ENCODE measurements at places on chromosomes 7 and 10.

DNA sequence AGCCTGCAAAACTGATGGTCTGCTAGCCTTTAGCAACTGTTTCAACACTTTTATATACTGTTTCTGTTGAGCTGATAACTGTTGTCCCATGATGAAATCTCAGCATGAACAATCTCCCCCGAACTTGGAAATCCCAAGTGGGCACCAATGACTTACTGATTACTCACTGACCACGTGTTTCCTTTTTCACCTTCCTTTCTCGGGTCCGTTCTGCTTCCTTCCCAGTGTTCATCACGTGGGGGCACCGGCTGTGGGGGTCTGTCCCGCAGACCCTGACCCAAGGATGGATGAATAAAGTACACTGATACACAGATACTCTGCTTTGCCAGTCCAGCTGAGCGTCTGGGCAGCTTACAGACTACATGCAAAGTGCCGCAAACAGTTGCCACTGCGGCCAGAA is 39.0 kb upstream of the RASGEF1A start:
- DNase-seq = no peak

DNA sequence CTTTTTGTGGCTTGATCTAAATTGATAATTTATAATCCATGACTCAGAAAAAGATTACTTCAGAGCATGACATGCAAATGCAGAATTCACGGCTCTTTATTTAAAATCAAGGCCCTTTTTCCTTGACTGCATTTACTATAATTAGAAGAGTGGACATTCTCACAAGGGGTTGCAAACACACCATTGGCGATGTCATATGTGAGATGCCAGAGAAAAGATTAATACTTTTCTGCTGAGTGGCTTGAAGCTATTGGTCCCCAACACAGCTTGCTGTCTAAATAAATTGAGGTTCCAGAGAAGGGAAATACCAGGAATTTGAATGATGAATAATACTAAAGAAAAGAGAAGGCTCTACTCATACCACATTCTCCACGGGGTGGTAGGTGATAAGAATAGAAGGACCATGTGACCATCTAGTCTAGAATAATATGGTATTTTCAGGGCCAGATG is 78.7 kb upstream of the ARID5B start:
- no peak for DNase-seq

GRCh38 chr10:89563861-89564478 is 28.6 kb upstream of the SLC16A12 start:
- DNase-seq = no peak

- no peak for DNase-seq
Observed at GRCh38 chr10:113820507-113820906, 33.4 kb downstream of the DCLRE1A start.

DNA sequence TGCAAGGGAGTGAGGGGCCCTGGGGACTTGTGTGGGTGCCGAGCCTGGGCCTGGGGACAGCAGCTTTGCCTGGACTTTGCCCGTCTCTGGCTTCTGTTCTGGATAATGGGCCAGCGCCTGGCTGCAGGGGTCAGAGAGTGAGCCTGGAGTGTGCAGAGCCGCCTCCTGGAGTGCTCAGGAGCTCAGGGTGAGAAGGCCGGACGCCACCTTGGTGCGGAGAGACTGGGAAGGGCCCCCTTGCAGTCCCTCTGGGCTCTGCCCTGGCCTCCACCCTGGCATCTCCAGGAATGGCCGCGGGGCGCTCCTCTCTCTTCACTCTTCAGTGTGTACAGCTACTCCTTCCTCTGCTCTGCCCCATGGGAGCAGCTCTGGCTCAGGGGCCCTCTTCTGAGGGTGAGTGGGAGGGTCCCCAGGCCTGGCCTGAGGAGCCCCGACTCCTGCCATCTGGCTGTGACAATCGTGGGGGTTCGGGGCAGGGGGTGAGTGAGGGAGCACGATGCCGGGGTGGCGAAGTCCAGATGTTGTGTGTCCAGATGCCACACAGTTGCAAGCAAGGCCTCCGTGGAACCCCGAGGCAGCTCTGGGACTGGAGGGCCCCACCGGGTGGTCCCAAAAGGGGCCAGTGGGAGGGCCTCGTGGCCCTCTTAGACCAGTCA is 187.1 kb downstream of the DNAJB6 start:
- DNase-seq = no peak

DNA sequence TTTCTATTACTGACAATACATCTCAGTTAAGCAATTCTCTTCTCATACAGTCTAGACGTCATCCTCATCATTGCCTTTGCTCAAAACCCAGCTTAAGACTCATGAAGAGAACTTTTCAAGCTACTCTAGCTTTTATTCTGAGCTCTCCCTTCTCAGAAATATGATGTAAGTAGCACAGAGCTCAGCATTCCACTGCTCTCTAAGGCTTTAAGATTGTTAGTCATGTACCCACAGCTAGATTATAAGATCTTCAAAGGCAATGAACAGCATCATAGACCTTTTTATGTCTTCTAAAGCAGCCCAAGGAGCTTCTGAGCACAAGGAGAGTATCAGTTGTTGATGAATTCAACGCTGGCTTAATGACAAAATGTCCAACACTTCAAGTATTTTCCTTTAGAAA is 119.3 kb downstream of the NRP1 start:
- DNase-seq = no peak

DNA sequence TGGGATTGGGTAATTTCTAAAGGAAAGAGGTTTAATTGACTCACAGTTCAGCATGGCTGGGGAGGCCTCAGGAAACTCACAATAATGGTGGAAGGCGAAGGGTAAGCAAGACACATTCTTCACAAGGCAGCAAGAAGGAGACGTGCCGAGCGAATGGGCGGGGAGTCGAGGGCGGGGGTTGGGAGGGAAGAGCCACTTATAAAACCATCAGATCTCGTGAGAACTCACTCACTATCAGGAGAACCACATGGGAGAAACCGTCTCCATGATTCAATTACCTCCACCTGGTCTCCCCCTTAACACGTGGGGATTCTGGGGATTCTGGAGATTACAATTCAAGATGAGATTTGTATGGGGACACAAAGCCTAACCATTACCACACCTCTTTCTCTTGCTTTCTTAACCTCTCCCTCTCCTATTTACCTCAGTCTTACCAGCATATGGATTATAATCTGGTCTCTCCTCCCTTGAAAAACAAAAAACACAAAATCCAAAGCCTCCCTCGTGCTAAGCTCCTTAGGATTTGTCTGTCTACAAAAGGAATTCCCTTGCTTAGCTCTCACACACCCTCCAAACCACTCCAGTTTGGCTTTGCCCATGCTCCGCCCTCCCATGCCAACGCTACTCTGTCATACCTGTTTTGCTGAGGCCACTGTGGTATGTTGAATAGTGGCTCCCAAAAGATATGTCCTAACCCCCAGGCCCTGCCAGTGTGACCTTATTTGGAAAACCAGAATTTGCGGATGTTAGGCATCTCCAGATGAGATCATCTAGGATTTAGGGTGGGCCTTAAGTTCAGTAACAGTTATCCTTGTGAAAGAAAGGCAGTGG is 19.6 kb upstream of the EFCAB10 start:
- DNase-seq = no peak

- no peak for DNase-seq
Observed at GRCh38 chr10:35003906-35004305, 86.2 kb downstream of the CUL2 start.

GRCh38 chr10:109886781-109887140 is 36.5 kb downstream of the XPNPEP1 start:
- DNase-seq = no peak

- DNase-seq = no peak
Observed at GRCh38 chr7:131325179-131325840, 2.4 kb upstream of the MKLN1 start.

- DNase-seq = no peak
Observed at GRCh38 chr7:25351761-25352160, 123.5 kb upstream of the NPVF start.

- DNase-seq = no peak
Observed at GRCh38 chr7:79927116-79927515, 207.5 kb upstream of the GNAI1 start.

- no peak for DNase-seq
Observed at GRCh38 chr7:601595-602340, 82.1 kb upstream of the PDGFA start.

GRCh38 chr7:100545360-100546128 is 6.5 kb downstream of the AGFG2 start:
- DNase-seq = no peak

DNA sequence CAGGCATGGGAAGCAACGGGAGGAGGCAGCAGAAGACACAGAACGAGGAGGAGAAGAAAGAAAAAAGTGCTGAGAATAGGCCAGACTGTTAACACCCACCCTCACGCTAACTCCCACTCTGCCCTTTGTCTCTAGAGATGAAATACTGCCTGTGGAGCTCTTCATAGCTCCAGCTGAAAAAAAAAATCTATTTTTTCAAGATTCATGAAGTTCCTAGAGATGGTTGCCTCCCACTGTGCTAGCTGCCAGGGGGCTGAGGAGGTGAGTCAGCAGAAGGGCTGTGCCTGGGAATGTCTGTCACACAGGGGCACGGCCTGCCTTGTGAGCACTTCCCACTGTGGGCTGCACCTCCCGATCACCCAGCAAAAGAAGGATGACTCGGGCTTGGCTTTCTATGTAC is 144.5 kb downstream of the RNF216 start:
- no peak for DNase-seq

GRCh38 chr10:26571655-26572054 is 125.8 kb upstream of the PDSS1 start:
- no peak for DNase-seq

GRCh38 chr10:89221919-89222318 is 14.8 kb upstream of the CH25H start:
- no peak for DNase-seq

DNA sequence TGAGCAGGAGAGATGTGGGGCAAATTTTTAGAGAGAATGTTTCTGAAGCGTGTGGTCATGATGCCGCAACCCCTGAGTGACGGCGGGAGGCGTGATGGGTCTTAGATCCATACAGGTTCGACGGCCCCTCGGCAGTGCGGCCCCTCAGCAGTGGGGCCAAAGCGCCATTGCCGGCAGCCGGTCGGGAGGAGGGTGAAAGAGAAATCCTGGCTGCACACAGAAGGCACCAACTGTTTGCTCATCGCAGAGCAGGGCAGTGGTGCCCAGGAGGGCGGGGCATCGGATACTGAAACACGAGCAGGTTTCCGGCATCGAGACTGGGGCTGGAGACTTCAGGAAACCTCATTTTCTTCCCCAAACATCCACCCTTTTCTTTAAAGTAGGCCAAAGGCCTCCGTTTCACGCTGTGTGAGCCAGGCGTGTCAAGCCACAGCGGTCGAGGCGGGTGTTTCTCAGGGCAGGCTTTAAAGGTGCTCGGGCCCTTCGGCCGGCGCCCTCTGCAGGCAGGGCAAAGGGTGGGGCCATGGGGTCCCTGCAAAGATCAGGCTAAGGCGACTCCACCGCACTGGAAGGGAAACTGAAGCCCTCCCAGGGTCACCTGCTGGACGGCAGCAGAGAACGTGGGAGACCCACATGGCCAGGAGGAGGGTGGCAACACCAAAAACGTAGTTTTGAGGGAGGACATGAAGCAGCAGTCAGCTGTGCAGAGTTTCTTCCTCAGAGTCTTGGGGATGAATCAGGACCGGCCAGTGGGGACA is 42.0 kb upstream of the PPP2R2D start:
- DNase-seq = no peak

- no peak for DNase-seq
Observed at GRCh38 chr7:140059273-140060242, 3.2 kb downstream of the PARP12 start.

- no peak for DNase-seq
Observed at GRCh38 chr10:63537536-63537935, 16.3 kb downstream of the REEP3 start.

GRCh38 chr7:85510287-85510686 is 323.4 kb upstream of the SEMA3D start:
- no peak for DNase-seq

All from cortex of kidney (tissue), 1 donor.